SK-N-MC (cell line): ENCODE measurements at places on chromosomes 7 and 10.

DNA sequence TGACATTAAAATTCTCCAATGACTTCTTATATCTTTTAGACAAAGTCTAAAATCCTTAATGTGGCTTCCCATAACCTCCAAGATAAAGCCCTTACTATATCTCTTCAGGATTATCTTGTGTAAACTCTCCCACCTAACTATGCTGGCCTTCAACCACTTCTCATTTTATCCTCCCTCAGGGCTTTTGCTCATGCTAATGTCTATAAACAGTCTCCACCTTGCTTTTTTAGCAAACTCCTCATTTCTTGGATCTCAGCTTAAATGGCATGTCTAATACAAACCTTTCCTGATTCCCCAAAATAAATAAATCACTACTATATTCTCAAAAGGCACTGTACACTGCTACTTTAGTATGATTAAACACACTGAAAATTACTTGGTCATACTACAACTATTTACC lies 181.2 kb downstream of the LRRN3 start:
- DNase-seq = no peak

- DNase-seq = no peak
These were observed 295.9 kb downstream of the CSTF2T start for GRCh38 chr10:51403521-51403920.

- no peak for DNase-seq
These were observed 437.5 kb downstream of the KIF20B start for GRCh38 chr10:90138844-90139243.

GRCh38 chr7:32774541-32774951 lies 117.0 kb downstream of the KBTBD2 start:
- DNase-seq = no peak

GRCh38 chr10:45104674-45105073 lies 104.0 kb downstream of the ZNF22 start:
- DNase-seq = no peak

DNA sequence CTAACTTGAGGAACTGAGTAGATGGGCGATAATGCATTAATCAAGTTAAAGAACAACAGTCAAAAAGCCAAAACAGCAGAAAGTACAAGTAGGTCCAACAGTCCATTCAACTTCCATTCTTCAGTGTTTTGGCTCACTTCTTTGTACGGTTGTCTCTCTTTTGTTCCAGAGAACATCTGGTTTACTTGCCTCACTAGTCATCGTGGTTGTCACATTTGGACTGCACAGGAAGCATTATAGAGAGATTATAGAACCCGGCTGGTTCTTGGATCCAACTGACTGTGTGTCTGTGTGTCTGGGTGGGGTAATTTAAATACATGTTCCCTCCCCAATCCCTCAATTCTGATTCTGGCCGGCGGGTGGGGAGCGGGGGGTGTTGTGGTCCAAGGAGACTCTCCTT lies 1.8 kb upstream of the CEP41 start:
- DNase-seq = no peak

- DNase-seq = no peak
These were observed 46.2 kb downstream of the MINDY4 start for GRCh38 chr7:30817371-30817767.

DNA sequence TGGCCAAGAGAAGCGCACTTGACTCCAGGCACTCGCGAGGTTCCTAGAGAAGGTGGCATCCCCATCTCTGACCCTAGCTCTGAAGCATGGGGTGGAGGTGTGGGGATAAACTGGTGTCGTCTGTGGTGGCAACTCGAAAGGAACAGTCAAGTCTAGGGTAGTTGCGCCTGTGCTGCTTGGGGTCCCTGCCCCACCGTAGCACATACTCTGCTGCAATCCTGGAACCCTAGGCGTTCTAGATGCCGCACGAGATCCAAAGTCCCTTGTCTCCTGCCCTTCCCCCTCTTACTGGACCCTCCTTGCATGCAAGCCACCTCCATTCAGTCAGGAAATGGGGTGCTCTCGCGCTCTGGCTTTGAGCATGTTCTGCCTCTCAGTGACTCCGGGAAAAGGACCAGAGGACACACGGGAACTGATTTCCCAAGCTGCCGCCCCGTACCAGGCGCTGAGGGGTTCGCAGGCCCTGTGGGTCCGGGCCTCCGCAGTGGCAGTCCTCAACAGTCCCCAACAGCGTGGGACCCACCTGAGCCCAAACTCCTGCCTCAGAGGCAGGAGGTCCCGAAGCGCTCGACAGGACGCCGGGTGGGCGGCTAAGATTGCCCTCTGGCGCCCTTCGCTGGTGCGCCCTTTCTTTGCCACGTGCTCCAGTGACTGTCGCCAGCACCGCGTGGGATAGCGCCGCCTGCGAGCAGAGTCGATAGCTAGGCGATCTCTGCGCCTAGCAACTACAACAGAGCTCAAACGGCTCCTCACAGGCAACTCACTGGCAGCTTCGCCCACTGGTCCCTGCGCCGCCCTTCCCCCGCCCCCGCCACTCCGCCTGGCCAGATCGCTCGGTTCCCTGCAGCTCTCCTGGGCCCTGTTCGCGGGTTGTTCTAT lies 452.0 kb downstream of the REEP3 start:
- no peak for DNase-seq

- DNase-seq = no peak
These were observed 245.0 kb downstream of the INHBA start for GRCh38 chr7:41457832-41458437.

GRCh38 chr7:70135656-70136055 lies 537.4 kb downstream of the AUTS2 start:
- DNase-seq = no peak

- no peak for DNase-seq
These were observed 180.3 kb downstream of the KCNMA1 start for GRCh38 chr10:77457266-77457665.

GRCh38 chr10:26507441-26507840 lies 69.3 kb downstream of the APBB1IP start:
- no peak for DNase-seq

DNA sequence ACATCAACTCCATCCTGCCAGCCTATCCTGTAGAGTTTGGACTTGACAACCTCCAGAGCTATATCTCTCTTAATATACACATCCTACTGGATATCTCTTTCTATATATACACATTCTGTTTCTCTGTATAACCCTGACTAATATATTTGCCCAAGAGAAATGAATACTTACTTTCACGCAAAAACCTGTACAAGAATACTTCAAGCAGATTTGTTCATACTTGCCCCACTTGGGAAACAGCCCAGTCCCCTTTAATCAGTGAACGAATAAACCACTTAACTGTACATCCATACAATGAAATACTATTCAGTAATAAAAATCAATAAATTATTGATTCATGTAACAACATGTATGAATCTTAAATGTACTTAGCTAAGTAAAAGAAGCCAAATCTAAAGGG lies 251.1 kb upstream of the PHYHIPL start:
- DNase-seq = no peak

- no peak for DNase-seq
These were observed 71.4 kb upstream of the NFKB2 start for GRCh38 chr10:102324061-102324460.

GRCh38 chr10:92483539-92483938 lies 90.4 kb downstream of the IDE start:
- no peak for DNase-seq

- DNase-seq = no peak
These were observed 5.2 kb upstream of the IGF2BP3 start for GRCh38 chr7:23475576-23475839.

- DNase-seq = no peak
These were observed 19.1 kb upstream of the PRF1 start for GRCh38 chr10:70621503-70622078.

DNA sequence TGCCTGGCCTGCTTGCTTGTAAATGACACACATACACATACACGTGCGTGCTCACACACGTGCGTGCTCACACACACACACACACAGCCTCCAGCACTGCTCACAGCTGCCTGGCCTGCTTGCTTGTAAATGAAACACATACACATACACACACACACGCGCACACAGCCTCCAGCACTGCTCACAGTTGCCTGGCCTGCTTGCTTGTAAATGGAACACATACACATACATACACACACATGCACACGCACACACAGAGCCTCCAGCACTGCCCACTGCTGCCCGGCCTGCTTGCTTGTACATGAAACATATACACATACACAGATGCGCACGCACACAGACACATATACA lies 397.2 kb downstream of the PLXNA4 start:
- no peak for DNase-seq

- no peak for DNase-seq
These were observed 114.0 kb downstream of the PRKCQ start for GRCh38 chr10:6465854-6466601.

DNA sequence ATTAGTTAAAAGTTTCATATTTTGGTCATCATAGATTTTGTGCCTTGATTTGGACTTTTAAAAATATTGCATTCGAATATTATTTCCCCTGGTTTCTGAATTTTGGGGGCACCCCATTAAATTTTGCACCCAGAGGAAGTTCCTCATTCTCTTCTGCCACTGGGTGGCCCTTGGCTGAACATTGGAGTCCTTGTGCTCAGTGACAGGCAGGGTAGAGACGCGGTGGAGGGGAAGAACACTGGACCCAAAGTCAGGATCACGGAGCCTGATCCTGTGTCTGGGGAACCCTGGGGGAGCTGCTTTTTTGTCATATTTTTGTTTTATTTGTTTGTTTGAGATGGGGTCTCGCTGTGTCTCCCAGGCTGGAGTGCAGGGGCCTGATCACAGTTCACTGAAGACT lies 74.7 kb downstream of the MKI67 start:
- DNase-seq = no peak

DNA sequence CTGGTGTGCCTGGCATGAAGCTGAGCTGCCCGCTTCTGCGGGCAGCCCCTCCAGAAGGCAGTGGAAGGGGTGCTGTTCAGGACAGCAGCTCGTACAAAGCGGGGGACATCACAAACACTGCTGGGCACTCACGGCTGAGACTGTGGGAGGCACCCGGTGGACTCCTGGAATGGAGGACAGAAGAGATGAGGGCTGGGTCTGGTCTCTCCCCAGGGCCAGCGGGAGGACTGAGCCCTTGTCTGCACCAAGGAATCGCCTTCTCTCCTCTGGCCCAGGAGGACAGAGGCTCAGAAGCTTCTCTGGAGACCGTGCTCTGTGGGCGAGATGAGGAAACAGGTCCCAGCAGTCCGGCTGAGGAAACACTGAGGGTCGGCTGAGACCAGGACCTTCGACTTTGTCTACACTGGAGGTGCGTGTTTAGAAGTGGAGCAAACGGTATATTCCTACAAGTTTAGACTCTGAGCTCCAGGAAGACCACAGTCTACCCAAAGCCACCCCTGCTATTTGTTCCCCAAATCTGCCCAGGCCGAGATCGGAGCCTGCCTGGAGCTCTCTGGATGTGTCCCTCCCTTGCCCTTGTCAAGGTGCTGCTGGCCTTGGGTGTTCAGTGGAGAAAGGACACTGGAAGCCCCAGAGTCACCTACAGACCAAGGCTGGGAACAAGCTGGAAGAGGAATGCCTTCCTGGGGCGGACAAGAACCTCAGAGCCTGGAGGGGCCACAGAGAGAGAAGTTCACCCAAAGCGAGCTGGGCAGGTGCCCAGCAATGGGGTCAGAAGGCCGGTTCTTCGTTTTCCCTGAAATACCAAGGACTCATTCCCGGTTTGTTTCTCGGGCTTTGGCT lies 12.9 kb upstream of the INPP5A start:
- DNase-seq = no peak
